ENCODE measurements at places on chromosomes 16 and 17.

DNA sequence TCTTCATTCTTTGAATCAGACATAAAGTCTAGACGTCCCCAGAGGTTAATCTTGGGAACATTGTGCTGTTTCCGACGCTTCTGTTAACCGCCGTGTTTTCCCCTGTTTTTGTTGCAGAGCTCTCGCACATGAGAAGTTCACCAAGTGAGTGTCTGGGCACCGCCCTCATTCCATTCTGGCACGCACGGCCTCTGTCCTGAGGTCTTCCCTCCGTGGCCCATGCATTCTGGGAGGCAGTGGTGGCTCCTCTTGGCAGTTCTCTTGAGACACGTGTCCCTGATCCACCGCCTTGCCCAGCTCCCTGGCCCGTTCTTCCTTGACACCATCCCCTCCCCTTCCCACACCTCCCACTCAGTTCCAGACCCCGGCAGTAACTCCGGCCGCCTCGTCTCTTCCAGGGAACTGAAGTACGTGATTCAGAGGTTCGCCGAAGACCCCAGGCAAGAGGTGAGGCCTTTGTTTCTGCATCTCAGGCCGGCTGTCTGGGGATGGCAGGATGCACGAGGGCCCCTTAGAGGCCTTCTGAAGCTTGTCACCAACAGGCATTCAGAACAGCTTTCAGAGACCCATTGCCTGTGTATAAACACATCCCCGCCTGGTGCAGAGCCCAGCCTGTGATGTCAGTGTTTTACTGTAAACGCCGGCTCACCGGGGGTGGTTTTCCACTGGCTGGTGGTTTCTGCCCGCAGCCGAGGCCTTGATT lies 85.9 kb upstream of the PLCG2 start:
- no peak for DNase-seq

- DNase-seq, result no peak
Measured at GRCh38 chr16:48850097-48850770, 240.3 kb upstream of the N4BP1 start.

DNA sequence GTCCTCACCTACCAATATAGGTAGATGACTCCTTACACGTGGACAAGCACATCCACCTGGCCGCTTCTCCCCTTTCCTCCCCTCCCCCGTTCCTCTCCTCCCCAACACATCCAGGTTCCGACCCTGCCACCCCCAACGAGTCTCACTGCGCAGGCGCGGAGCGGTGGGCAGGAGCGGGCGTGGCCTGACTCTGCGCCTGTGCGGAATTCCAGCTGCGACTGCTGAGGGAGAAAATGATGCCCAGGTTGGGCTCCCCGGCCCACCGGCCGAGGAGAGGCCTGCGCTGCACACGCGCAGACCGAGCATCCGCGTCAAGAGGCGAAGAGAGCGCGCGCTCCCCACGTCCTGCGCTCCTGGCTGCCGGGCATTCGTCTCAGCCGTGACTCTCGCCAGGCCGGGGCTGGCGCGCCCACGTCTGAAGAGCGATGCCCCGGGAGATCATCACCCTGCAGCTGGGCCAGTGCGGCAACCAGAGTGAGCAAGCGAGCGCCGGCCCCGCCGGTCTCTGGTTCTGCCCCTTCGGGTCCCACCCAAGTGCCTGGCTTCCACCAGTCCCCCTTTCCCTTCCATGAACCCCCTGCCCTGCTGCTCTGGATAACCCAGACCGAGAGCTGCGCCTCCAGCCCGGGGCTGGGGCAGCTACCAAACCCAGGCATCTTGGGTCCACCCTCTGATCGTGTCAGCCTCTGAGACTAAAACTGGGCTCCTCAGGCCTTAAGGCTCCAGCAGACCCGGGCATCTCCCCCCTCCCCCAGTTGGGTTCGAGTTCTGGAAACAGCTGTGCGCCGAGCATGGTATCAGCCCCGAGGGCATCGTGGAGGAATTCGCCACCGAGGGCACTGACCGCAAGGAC lies at the start of gene TUBG2:
Gene TUBG2 (plus strand): TSS at position 206 of the 853 bp plus-strand sequence. CDS start 220 bp downstream, at position 426.
- no peak for DNase-seq

DNA sequence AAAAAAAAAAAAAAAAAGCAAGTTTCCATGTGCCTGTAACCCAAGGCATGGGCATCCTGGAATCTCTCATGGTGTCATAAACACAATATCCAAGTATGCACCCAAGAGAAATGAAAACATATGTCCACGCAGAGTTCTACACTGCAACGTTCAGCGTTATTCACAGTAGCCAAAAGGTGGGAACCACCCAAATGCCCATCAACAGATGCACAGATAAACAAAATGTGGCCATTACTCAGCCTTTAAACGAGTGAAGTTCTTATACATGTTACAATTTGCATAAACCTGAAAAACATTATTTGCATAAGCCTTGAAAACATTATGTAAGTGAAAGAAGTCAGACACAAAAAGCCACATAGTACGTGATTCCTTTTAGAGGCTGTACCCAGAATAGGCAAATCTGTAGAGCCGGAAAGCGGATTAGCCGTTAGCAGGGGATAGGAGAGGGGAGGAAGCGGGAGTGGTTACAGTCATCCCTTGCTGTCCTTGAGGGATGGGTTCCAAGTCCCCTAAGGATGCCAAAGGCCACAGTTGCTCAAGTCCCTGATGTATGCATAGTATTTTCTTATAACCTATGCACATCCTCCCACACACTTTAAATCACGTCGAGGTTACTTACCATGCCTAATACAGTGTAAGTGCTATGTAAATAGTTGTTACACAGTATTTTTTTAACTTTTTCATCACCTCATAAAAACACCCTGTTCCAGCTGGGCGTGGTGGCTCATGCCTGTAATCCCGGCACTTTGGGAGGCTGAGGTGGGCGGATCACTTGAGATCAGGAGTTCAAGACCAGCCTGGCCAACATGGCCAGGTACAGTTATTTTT lies 47.3 kb upstream of the DNAH17 start:
- DNase-seq, result no peak

GRCh38 chr17:73798111-73798748 lies 154.0 kb upstream of the SDK2 start:
- DNase-seq, result no peak

DNA sequence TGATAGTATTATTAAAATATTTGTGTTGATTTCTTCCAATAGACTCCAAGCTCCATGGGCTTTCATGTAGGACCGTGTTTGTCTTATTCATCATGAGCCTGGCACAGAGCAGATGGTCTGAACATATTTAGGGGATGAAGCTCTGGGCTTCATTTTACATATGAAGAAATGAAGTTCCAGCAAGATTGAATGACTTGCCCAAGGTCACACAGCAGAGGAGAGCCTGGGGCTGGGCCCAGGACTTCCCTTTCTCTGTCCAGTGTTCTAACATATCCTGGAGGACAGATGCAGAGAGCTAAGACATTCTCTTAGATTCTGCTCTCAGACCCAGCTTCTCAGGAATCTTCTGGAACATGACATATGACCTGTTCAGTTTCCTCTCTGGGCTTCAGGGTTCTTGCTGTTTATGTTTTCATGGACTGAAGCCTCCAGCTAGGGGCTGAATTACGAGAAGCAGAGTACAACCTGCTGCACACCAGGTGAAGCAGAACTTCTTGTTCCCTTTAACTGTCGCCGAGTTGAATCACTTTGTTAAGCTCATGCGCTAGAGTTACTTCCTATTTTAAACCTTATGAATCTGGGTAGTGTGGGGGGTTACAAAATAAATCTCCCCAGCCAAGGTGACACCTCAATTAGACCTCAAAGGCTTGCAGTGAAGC lies 53.6 kb downstream of the GPRC5B start:
- DNase-seq, result no peak

DNA sequence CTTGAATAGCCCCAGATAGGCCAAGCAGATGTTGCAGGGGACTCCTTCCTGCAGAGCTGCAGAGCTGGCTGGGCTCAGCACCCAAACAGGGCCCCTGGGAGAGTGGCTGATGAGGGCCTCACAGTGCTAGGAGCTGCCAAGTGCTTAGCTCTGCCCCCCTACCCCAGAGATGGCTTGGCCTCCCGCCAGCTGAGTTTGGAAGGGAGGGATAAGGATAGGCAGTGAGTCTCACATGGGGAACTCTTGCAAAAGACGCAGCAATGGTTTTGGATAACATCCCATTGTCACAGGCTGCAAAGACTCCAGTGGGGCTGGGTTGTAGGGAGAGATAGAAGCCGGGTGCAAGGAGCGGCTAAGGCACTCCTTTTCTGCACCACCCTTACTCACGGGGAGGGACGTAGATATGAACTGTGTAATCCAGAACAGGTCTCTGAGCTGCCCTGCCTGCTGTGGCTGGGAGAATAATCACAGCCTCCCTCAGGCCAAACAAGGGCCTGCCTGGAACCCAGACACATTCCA lies 52.9 kb upstream of the MAF start:
- DNase-seq, result no peak

DNA sequence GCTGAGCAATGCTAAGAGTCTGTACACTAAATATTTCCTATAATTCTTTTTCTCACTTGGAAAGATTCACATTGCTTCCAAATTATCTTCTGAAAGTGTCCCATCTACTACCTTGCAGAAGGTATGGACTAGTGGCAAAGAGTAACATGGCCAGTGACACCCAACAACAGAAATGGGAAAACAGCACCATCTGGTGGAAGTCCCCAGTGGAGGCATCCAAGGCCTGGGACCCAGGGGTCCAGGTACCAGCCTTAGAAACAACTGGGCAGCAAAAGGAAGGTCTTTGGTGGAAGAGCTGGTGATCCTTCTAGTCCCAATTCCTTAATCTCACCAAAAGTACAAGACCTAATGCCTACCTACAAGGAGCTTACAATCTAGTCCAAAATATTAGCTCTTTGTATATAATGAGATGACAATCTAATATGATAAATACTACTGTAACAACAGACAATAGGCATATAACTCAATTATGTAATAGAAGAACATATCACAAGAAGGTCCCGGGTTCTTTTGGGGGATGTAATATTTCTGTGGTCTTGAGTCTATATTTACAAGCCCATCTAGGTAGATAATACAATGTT lies 55.3 kb downstream of the SKAP1 start:
- DNase-seq, result no peak

- no peak for DNase-seq
Measured at GRCh38 chr16:89748921-89749320, 27.6 kb downstream of the ZNF276 start.

- peak; percentile 39 for DNase-seq
Measured at GRCh38 chr17:76736349-76737081, 616 bp downstream of the SRSF2 start.

- DNase-seq, result no peak
Measured at GRCh38 chr17:50800196-50800700, 32.9 kb upstream of the ANKRD40CL start.

- peak; percentile 8 for DNase-seq
Measured at GRCh38 chr17:43701318-43701743, 39.6 kb upstream of the MEOX1 start.

DNA sequence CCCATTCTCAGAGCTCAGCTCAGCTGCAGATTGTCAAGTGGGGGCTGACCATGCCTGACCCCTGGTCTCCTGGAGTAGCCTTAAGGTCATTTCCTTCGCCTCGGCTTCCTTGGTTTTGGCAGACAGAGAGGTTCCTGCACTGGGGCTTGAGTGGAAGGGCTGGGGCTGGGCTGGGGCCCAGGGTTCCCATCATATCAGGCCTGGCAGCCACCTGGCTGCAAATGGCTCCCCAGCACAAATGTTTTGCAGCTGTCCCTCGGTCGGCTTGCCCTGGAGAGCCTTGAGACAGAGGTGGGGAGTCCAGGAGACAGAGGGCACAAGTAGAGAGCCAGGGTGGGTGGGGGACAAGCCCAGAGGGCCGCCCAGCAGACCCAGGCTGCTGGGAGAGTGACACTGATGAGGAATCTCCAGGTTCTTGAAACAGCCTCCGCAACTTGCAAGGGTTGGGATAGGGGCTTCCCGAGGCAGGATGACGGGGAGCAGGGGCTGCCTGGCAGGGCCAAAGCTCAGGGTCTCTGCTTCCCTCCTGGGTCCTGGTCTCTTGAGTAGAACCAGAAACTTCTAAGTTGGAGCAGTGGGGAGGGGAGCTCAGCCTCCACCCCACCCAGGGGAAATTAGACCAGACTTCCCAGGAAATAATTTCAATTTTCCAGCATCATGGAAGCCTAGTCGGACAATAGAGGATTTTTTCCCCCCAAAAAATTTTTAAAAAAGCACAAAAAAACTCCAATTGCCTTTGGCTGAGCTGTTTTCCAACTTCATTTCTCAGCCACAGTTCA lies 19.3 kb downstream of the IGFBP4 start:
- DNase-seq, result no peak

GRCh38 chr17:80785477-80786178 lies 206.0 kb upstream of the CHMP6 start:
- DNase-seq, result no peak

DNA sequence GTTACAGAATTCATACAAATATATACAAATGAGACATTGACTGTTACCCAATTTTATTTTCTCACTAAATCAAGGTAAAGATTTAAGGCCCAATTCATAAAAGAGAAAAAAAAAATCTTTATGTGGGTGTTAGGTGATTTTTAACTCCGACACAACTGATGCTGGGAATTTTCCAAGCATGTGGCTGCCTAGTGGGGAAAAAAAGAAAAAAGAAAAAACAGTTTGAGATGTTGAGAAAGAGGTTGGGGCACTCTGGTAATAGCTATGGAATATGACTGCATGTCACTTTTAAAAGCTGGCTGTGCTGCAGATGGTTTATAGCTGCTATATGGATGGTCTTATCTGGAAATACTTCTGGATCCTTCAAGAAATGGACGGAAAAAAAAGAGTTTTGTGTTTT lies 739.9 kb upstream of the SOX9 start:
- no peak for DNase-seq

DNA sequence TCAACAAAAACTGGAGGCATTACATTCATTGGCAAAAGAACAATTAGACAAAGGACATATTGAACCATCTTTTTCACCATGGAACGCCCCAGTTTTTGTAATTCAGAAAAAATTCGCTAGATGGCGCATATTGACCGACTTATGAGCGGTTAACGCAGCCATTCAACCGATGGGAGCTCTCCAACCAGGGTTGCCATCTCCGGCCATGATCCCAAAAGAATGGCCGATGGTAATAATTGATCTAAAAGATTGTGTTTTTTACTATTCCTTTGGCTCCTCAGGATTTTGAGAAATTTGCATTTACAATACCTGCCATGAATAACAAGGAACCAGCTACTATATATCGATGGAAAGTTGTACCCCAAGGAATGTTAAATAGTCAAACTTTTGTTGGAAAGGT lies 21.4 kb downstream of the ALOX15B start:
- peak; percentile 17 for DNase-seq

DNA sequence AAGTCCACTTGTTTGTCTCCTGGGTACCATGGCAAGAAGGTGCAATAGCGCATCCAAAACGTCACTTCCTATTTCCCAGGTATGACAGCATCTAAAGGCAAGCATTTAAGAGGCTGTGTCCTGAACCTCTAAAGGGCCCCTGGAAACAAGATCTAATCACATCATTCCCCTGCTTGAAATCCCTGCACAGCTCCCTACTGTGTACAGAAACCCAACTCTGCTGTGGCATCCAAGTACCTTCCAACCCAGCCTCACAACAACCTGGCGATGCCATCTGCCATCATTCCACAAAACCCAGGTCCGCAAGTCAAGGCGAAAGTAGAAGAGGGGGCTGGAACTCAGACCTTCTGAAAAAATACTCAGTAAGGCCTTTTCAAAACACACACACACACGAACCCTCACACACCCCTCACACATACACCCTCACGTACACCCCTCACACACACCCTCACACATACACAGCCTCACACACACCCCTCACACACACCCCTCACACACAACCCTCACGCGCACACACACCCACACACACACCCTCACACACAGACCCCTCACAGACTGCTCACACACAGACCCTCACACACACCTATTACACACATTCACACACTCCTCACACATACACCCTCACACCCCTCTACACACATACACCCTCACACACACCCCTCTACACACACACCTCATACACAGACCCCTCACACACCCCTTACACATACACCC lies 24.5 kb downstream of the C17orf67 start:
- DNase-seq, result no peak
